ENCODE measurements at places on chromosomes 2 and 18.

- no peak for DNase-seq
Measured at GRCh38 chr2:169512525-169512924, 3.0 kb downstream of the KLHL41 start.

DNA sequence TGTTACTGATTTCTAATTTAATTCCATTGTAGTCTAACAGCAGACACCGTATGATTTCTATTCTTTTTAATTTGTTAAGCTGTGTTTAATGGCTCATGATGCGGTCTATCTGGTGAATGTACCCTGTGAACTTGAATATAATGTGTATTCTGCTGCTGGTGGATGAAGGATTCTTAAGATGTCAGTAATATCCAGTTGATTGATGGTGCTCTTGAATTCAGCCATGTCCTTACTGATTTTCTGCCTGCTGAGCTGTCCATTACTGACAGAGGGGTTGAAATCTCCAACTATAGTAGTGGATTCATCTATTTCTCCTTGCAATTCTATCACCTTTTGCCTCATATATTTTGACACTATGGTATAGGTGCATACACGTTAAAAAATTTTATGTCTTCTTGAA is 373.3 kb upstream of the RAB12 start:
- no peak for DNase-seq

GRCh38 chr2:118097657-118098056 is 9.4 kb downstream of the INSIG2 start:
- DNase-seq, result no peak

- DNase-seq, result no peak
Measured at GRCh38 chr2:226320076-226320948, 479.3 kb downstream of the IRS1 start.

DNA sequence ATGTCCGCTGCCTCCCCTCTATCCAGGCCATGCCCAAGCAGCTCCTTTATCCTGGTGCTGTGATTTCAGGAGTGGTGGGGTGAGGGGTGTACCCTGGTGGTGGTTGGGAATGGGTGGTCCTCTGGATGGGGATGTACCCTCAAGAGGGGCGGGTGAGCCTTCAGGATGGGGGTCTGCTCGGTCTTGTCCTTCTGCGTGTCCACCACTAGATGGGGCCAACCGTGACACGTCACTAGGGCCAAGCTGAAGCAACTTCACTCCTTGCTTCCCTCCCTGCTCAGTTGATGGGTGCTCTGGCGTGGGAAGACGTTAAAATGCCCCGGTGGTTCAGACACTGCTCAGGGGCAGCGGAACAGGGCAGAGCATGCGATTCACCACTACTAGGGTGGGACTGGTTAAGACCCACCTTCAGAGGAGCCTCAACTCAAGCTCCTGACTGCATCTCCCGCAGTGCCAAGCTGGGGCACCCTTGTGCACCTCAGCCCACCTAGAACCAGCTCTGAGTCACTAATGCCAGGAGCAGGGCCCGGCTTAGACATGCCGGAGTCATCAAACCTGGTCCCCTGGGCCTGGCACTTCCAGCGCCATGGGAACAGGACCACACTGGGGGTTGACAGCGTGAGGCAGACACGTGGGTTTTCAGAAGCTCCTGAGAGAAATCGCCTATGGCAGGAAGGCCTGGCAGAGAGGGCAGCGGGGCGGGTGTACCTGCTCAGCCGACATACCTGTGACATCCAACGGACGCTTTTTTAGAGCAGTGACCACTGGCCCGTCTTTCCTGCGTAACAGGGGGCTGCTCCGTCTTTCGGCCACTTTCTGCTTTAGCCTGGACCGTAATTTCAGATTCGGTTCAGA is 256.7 kb downstream of the HDAC4 start:
- DNase-seq, result no peak

DNA sequence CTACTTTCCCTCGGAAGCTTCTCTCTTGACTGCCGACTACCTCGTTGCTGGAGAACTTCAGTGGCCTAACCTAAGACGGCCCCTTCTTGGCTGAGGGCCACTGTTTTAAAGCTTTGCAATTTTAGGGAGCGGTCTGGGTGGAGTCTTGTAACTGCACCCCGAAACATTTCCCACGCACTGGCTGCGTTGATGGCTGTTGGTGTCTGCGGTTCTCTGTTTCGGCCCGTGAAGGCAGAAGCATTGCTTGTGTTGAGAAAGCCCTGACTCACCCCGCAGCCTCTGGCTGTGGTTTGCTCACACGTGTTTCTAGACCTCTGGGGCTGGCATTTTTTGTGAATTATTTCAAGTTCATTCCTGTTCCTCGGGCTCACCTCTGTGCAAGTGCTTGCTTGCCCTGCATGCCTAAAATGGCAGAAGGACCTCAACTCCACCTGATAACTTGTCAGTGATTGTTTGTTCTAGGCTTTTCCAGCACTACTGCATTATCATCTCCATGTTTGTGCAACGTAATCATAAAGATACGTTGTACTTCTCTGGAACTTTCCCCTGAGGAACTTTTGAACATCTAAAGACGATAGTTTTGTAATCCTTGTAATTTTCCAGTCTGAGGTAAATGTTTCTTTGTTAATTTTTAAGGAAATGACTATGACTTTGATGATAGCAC is 94.2 kb upstream of the DLX2 start:
- no peak for DNase-seq

DNA sequence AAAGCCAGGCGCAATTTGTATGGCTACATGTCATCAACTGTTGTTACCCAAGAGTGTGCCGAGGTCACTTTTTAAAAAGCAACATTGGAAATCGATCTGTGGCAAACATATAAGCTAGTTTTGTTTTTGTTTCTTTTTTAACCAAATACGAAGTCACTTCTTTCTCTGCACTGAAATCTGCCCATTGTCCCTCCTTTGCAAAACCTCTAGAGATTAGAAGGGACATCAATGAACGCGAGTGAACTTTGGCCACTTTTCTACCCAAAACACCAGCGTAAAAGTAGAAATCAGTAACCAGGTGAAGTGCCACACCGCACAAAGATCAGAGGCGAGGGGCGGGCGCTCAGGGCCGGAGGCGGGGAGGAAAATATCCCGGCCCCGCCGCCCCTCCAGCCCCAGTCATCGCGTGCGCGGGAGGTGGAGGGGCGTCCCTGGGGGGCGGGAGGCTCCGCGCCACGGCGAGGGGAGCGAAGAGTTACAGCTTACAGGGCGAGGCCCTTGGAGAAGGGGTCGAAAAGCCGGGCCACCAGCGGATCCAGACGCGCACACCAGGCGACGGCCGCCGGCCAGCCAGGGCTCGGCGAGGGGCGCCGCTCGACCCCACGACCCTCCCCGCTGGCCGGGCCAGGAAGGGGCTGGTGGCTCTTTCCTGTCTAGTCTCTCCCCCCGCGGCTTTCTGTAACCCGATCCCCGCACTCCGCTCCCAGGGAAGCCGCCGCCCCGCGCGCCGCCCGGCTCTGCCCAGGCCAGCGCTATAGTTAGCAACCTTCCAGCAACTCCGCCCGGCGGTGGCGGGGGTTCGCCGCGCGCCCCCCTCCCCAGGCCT is 993 bp downstream of the RBMS1 start:
- DNase-seq, result peak; percentile 7

- no peak for DNase-seq
Measured at GRCh38 chr2:188577231-188577630, 285.6 kb downstream of the GULP1 start.

Data from stimulated activated CD8-positive, alpha-beta memory T cell treated with anti-CD3 and anti-CD28 coated beads, Interleukin-15, amount 100 ng/mL, for 24 hours (primary cell).